GM18507 (cell line): ENCODE measurements at places on chromosomes 6 and 20.

DNA sequence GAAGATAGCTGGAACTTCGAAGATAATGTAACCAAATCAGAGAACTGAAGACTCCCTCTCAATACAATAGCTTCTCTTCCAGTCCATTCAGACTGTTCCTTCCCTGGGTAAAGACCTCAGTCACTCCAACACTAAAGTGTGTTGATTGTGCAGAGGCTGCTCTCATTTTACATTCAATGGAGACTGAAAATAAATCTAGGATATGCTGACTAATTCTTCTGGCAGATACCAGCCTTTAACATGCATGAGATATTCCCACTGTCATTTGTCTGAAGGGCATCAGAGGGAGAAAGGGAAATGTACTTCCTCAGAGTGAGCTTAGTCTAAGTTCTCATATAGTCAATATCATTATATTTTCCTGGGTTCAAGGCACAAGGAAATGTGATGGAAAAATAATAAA is 166.4 kb upstream of the IRAK1BP1 start:
- no peak for DNase-seq

DNA sequence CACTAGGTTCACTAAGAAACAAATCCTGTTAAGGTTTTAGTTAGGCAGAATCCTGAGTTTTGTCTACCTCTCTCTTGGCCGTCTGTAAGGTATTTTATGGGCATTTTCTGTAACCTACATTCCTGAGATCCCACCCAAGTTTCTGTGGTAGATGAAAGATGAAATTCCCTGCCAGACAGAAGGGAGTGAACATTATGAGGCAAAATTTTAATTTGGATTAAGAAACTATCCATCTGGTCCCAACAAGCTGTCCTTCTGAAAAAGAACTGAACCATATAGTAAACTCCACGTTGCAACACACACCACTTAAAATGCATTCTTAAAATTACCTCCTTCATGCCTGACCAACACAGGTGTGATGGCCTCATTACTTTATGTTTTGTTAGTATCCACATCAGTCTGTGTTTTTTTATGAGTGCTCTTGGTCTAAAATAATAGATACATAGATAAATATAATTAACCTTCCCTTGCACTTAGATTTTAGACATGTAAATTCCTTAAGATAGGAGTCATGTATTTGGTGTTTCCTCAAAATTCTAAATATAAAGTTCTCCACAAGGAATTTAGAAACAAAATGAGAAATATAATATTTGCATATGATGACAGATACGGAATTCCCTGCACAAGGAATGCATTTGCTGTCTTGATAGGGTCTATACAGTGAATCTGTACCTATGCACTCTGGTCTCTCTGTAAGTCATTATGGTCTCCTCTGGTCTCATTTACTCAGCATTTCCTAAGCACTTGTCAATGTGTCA is 86.5 kb downstream of the CHD6 start:
- no peak for DNase-seq

- no peak for DNase-seq
Observed at GRCh38 chr20:44280387-44280786, 30.6 kb downstream of the FITM2 start.

- no peak for DNase-seq
Observed at GRCh38 chr6:47308552-47309290, 984 bp downstream of the TNFRSF21 start.

DNA sequence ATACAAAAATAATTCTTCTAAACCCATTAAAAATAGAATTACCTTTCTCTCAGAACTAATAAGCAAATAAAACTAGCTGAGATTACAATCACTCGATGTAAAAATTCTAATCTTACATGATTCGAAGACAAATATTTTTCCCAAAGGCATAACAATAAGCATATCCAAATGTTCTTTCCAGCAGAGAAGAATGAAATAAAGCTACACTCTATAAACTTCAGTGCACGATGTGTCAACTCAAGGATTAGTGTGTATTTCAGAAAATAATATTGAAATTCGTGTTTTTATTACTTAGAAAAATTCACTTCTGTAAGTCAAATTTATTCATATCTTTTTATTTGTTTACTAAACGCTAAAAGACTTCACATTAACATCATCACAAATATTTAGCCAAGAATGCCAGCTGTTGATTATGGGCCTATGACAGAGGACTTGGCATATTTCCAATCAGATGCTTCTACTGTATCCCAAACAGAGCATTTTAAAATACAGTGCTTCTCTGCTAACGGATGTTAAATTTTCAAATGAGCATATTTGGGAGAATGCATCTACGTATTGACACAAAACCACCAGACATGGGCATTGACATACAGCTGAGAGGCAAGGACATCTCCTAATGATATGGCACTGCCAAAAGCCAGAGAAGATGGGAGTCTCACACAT is 54.7 kb upstream of the PDE7B start:
- no peak for DNase-seq

DNA sequence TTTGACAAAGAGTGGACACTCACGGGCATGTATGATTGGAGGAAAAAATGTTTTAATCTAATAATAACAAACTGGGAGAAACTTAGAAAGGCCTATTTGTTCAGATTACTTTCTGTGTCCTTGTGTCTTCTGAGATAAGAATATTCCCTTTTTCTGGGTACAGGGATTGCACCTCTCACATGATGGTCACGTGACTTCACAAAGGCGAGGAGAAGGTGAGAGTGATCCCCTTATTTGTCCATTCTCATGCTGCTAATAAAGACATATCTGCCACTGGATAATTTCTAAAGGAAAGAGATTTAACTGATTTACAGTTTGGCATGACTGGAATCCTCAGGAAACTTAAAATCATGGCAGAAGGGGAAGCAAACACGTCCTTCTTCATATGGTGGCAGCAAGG is 989.7 kb upstream of the FLRT3 start:
- DNase-seq, result no peak

DNA sequence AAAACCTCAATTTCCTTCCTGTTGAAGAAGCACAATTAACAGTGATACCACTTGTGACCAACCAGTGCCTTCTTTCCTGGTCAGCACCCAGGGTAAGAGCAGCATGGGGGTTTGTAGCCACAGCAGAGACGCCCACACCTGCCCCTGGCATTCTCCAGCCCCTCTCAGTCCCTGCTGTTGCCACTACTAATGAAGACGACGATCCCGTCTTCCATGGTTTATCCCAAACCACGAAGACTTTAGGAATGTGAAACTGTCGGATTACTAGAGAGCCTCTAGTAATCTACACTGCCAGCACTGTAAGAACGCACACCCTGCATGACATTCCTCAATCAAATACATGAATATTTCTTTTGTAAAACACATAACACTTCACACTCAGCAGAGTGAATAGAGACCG is 60.0 kb downstream of the GINS1 start:
- no peak for DNase-seq

GRCh38 chr6:165847407-165848085 is 184.5 kb upstream of the PDE10A start:
- no peak for DNase-seq

- DNase-seq, result no peak
Observed at GRCh38 chr20:9179867-9180266, 111.0 kb downstream of the PLCB4 start.

- no peak for DNase-seq
Observed at GRCh38 chr6:146878168-146878951, 279.6 kb downstream of the ADGB start.

GRCh38 chr6:65191471-65191870 is 515.6 kb downstream of the EYS start:
- no peak for DNase-seq

GRCh38 chr6:43246301-43247113 is 3.2 kb downstream of the TTBK1 start:
- no peak for DNase-seq

- no peak for DNase-seq
Observed at GRCh38 chr6:76942203-76942966, 520.9 kb downstream of the HTR1B start.

GRCh38 chr6:90411292-90411781 is 114.7 kb upstream of the BACH2 start:
- DNase-seq, result peak; percentile 17

DNA sequence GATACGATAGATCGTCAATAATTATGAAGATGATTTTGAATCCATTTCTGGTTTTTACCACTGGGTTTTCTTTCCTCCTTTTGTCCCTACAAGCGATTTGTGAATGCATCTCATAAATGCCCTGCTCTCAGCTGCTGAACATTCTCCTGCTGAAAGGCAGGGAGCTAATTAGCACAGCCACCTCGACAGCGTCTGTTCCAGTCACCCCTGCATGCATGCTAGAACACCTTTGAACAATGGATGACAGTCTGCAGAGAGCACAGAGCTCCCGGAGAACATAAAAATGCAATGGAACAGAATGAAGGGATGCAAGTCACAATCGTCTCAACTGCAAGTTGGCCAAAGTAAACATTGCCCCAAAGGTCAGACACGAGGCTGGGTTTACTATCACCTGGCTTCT is 105.8 kb downstream of the SLC35B3 start:
- DNase-seq, result no peak

- DNase-seq, result no peak
Observed at GRCh38 chr6:130366107-130367005, 539 bp downstream of the TMEM200A start.

DNA sequence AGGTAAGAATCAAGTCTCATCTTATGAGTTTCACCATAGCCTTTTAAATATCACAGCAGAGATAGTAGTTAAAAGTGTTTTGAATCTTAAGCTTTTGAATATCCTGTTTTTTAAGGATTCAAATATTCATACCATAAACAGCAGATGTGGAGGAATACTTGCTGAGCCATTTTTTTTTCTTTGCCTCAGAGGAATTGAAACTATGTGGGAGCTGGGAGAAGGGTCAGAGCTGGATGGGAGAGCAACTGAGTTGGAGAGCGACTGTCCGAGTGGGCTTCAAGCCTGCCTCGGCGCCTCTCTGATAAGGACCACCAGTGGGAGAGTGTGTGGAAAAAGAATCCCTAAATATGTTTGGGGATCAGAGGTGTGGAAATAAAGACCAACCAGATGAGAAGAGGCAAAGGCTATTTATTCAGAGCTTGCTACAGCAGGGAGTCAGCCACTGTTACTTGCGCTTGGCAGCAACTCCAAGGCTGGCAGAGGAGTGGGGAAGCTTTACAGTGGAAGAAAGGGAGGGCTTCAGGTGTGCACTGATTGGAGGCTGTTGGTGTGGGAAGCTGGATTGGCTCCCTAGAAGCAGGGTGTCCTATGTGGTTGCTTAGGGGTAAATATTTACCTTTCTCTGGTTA is 34.3 kb upstream of the MCUR1 start:
- no peak for DNase-seq

DNA sequence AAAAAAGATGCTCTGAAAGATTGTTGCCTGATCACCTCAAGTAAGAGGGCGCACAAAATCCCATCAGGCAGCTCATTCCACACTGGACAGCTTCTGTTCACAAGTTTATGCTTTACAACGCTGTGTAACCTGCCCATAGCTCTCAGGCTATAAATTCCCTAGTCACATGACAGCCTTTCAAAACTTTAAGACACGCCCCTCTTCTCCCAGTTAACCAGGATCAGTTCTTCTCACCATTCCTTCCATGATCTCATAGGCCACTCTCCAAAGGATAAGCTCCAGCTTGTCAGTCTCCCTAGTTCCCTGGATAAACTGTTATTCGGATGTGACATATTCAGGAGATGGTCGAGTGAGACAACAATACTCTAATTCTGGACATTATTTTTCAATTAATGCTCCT is 15.0 kb downstream of the ADNP start:
- DNase-seq, result no peak

GRCh38 chr6:166623318-166623717 is 3.7 kb downstream of the RPS6KA2 start:
- no peak for DNase-seq

DNA sequence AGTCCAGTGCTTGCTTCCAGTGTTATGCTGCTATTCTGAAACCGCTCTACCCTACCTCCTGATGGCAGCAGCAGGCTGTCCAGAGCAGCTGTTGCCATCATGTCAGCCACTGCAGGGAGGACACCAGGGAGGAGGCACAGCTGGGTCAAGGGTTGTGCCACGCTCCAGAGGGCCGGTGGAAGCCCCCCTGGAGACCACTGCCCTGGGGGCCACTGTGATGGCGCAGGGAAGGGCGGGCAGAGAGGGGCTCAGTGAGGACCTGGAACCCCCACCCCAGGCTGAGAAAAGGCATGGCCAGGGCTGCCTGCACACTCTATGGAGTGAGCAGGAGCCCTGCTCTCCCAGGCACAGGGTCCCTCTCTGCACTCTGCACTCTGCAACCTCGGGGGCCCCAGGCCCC is 271.3 kb upstream of the BTBD3 start:
- no peak for DNase-seq

GRCh38 chr6:69792292-69792691 is 4.5 kb downstream of the LMBRD1 start:
- DNase-seq, result no peak

DNA sequence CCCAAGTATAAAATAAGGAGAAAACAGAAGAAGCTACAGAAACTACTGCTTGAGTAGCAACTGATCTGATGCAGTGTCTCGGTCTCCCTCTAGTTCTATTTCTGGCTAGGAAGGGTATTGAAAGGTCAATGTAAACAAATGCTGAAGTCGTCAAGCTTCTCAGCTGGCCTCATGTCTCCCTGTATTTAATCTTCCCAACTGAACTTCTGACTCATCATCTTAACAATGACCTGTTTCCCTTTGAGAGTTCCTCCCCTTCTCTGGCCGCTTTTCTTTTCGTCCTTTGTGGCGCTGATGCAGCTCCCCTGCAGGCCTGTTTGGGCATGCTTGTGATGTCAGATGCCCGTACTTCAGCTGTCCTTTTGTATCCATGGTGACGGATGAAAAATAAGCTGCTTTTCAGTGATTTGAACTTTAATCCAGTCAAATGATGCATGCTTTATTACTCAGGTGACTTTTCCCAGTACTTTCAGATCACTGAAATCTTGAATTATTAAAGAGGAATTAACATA is 7.8 kb upstream of the LCA5 start:
- DNase-seq, result peak; percentile 44

DNA sequence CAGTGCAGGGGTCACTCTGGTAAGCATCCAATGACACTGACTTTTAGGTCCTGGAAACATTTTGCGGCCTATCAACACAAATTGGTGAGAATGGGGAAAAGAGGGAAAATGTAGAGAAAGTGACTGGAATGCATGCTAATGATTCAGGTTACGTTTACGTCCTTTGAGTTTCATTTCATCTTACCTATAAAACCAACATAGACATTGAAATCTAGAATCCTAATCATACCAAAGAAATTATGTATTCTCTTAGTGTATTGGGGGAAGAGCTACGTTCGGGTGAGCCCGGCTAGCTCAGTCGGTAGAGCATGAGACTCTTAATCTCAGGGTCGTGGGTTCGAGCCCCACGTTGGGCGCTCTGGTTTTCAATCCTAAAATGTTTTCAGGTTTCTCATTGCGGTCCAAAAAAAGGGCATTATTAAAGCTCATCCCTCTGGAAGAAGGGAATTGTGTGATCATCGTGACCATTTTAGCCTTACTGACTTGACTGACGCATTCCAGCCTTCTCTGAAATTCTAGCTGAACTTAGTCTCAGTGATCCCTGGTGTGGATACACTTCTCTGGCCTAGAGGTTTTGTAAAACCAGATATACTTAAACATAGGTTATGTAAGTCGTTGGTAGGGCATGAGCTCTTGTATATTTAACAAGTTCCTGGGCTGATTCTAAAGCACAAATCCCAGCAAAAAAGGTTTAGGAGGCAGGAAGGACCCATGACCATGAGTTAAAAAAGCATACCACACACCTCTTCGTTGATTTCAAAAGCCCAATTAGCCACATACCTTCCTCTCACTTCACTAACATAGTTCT is 18.3 kb downstream of the HMGN4 start:
- DNase-seq, result no peak

GRCh38 chr6:11912420-11912819 is 99.7 kb upstream of the HIVEP1 start:
- no peak for DNase-seq
